ENCODE measurements at places on chromosomes 2 and 18. TPM values are rescaled to one million over a fixed set of nuclear protein-coding genes. Genes with fewer than 3 reads are reported as not detected.

DNA sequence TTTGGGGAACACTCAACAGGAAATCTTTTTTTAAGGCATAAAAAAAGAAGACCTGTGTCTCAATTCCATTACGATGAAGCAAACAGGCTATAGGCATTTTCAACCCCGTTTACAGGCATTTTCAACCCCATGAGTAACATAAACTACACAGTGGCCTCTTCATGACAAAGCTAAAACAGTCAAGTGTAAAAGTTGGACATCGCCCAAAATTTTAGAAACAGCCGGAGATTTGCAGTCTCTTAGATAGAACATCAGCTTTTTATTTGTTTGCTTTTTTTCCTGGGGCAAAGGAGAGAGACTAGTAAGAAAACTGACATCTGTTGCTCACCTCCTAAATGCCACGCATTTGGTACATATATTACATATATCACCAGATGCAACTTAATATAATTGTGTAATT lies 173.7 kb downstream of the CMPK2 start:
- DNase-seq, result no peak
- H3K4me1 ChIP-seq, result peaks cover 8% of the 10 kb centered on the region
- H3K36me3 ChIP-seq, result no peaks in the 10 kb centered on the region
- no peak overlapping the region for H3K27ac ChIP-seq
- no peak overlapping the region for H3K4me3 ChIP-seq
- no peaks in the 10 kb centered on the region for H3K27me3 ChIP-seq

GRCh38 chr2:24920098-24920808 lies at the start of gene ADCY3:
ADCY3 (minus strand) TSS chr2:24920237; CDS start chr2:24918987, 1,250 bp downstream.
- H3K4me3 ChIP-seq, result peak within 1 kb of the TSS; percentile 56
- H3K27ac ChIP-seq, result no peak within 1 kb of the TSS
- no peaks in the 10 kb centered on the region for H3K36me3 ChIP-seq

- peaks cover 33% of the 10 kb centered on the region for H3K4me1 ChIP-seq
- no peaks in the 10 kb centered on the region for H3K27me3 ChIP-seq
- no peak overlapping the region for H3K4me3 ChIP-seq
- H3K27ac ChIP-seq, result no peak overlapping the region
Measured at GRCh38 chr2:54586062-54586461, 129.9 kb downstream of the SPTBN1 start.

The LYPD6B gene
- polyA plus RNA-seq, result 5.7 TPM

The TAF4B gene
- polyA plus RNA-seq, result 1.5 TPM

- H3K27me3 ChIP-seq, result no peaks in the 10 kb centered on the region
- no peak overlapping the region for H3K4me3 ChIP-seq
- peak; percentile 43 for DNase-seq
- no peak overlapping the region for H3K27ac ChIP-seq
- peaks cover 64% of the 10 kb centered on the region for H3K36me3 ChIP-seq
Measured at GRCh38 chr2:135132314-135132713, 80.2 kb downstream of the RAB3GAP1 start.

DNA sequence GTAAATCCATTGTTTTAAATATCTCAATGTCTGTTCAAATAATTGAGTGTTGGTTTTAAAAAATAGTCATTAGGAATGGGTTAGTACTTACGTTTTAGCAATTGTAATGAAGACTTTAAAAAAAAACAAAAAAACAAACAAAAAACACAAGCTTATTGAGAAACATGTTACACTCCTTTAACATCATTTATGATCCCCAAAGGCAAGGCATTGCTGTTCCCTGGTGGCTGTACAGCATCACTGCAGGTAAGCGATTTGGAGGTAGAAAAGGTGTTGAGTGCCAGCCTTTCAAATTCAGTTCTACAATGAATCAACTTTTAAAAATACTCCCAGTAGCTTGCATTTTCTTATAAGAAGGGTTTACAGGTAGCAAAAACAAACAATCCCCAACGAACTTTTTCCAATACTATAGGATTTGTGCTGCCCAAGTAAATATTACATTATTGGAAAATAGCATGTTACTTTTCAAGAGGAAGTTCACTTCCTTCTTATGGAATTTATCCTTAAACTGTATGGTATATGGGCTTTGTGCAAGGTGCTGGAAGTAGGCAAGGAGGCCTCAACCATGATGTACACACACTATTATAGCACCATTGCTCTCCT lies 27.5 kb downstream of the CNRIP1 start:
- no peak overlapping the region for H3K4me3 ChIP-seq
- H3K27ac ChIP-seq, result no peak overlapping the region
- peak; percentile 40 for DNase-seq
- no peaks in the 10 kb centered on the region for H3K27me3 ChIP-seq
- H3K4me1 ChIP-seq, result peaks cover 19% of the 10 kb centered on the region

The ANO7 gene
- 3.4 TPM for polyA plus RNA-seq

GRCh38 chr18:47997338-47997780 lies 66.9 kb upstream of the SMAD2 start:
- H3K27me3 ChIP-seq, result no peaks in the 10 kb centered on the region
- no peak overlapping the region for H3K4me3 ChIP-seq
- no peaks in the 10 kb centered on the region for H3K4me1 ChIP-seq
- H3K36me3 ChIP-seq, result no peaks in the 10 kb centered on the region
- H3K27ac ChIP-seq, result no peak overlapping the region

GRCh38 chr2:121974897-121975661 lies 219.6 kb downstream of the TSN start:
- no peak overlapping the region for H3K27ac ChIP-seq
- H3K4me1 ChIP-seq, result peaks cover 22% of the 10 kb centered on the region
- H3K36me3 ChIP-seq, result no peaks in the 10 kb centered on the region
- H3K27me3 ChIP-seq, result no peaks in the 10 kb centered on the region

DNA sequence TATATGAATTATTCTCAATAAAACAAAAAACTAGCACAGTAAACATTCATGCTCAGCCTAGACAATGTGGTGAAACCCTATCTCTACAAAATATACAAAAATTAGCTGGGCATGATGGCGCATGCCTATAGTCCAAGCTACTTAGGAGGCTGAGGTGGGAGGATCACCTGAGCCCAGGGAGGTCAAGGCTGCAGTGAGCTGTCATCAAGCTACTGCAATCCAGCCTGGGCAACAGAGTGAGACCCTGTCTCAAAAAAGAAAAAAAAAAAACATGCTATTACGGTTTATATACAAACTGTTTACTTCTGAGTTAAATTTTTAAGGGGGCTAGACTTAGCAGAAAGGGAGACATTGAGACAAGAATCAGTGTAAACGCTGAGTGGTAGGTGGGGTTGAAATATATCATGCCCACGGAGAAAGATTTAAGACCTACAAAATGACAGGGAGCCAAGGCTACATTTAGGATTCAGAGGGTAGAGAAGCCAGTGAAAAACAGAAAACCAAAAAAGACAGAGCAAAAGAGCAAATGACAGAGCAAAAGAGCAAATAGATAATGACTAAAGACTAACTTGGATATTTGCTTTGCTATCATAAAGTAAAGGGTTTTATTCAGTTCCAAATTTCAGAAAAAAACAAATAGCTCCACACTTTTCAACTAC lies 7.5 kb downstream of the TTC32 start:
- no peak for DNase-seq
- H3K27ac ChIP-seq, result no peak overlapping the region
- peaks cover 17% of the 10 kb centered on the region for H3K4me1 ChIP-seq
- no peaks in the 10 kb centered on the region for H3K36me3 ChIP-seq
- no peaks in the 10 kb centered on the region for H3K27me3 ChIP-seq

The CGREF1 gene
- 0.99 TPM for polyA plus RNA-seq

The LYPD1 gene
- polyA plus RNA-seq, result 2.4 TPM

GRCh38 chr2:2333076-2333475 lies 2.0 kb upstream of the MYT1L start:
- no peaks in the 10 kb centered on the region for H3K4me1 ChIP-seq
- no peaks in the 10 kb centered on the region for H3K27me3 ChIP-seq
- H3K36me3 ChIP-seq, result no peaks in the 10 kb centered on the region
- no peak for DNase-seq
- no peak overlapping the region for H3K4me3 ChIP-seq
- H3K27ac ChIP-seq, result no peak overlapping the region

The PMAIP1 gene
- polyA plus RNA-seq, result 1.6 TPM

The CAPN13 gene
- not detected for polyA plus RNA-seq

GRCh38 chr2:112175333-112175732 lies 37.1 kb downstream of the FBLN7 start:
- no peak overlapping the region for H3K4me3 ChIP-seq
- H3K4me1 ChIP-seq, result peaks cover 5% of the 10 kb centered on the region
- H3K27ac ChIP-seq, result no peak overlapping the region
- DNase-seq, result no peak

GRCh38 chr2:74653589-74653984 lies 460 bp upstream of the SEMA4F start:
- H3K36me3 ChIP-seq, result no peaks in the 10 kb centered on the region
- no peaks in the 10 kb centered on the region for H3K4me1 ChIP-seq
- no peak for DNase-seq
- H3K27me3 ChIP-seq, result peaks cover 40% of the 10 kb centered on the region
- H3K4me3 ChIP-seq, result peak overlapping the region; percentile 61

- H3K4me1 ChIP-seq, result no peaks in the 10 kb centered on the region
- no peak for DNase-seq
- no peaks in the 10 kb centered on the region for H3K36me3 ChIP-seq
- no peak overlapping the region for H3K27ac ChIP-seq
- H3K27me3 ChIP-seq, result peaks cover 6% of the 10 kb centered on the region
- no peak overlapping the region for H3K4me3 ChIP-seq
Measured at GRCh38 chr2:217662984-217663602, 339.7 kb downstream of the TNS1 start.

The CDH19 gene
- polyA plus RNA-seq, result not detected

The GALNT5 gene
- 1.8 TPM for polyA plus RNA-seq

The GAL3ST2 gene
- polyA plus RNA-seq, result not detected

- H3K4me3 ChIP-seq, result no peak overlapping the region
- H3K27ac ChIP-seq, result no peak overlapping the region
- H3K4me1 ChIP-seq, result no peaks in the 10 kb centered on the region
- no peaks in the 10 kb centered on the region for H3K27me3 ChIP-seq
- H3K36me3 ChIP-seq, result no peaks in the 10 kb centered on the region
Measured at GRCh38 chr2:25197336-25198208, 29.2 kb upstream of the POMC start.

The CD8B gene
- not detected for polyA plus RNA-seq

- DNase-seq, result no peak
- H3K36me3 ChIP-seq, result no peaks in the 10 kb centered on the region
Measured at GRCh38 chr2:63054841-63055225, 4.2 kb downstream of the OTX1 start.

GRCh38 chr2:88483200-88483599 lies 30.7 kb upstream of the FOXI3 start:
- no peak overlapping the region for H3K4me3 ChIP-seq
- H3K27ac ChIP-seq, result no peak overlapping the region
- DNase-seq, result no peak
- H3K4me1 ChIP-seq, result no peaks in the 10 kb centered on the region

- no peak for DNase-seq
- no peaks in the 10 kb centered on the region for H3K4me1 ChIP-seq
- no peak overlapping the region for H3K27ac ChIP-seq
- no peaks in the 10 kb centered on the region for H3K36me3 ChIP-seq
- H3K4me3 ChIP-seq, result no peak overlapping the region
Measured at GRCh38 chr2:10919771-10920621, 8.3 kb downstream of the KCNF1 start.

The NAT8 gene
- not detected for polyA plus RNA-seq

DNA sequence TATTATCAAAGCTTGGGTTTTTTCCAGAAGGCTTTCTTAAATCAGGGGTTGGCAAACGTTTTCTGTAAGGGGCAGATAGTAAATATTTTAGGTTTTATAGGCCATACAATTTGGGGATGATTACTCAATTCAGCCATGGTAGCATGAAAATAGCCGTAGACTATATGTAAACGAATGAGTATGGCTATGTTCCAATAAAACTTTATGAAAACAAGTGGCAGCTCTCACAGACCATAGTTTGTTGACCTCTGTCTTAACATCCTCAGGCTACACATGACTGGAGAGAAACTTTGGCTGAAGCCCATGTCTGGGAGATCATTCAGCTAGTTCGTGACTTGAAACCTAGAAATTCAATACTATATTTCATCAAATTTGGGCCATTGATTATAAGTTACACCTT lies 30.2 kb downstream of the UGP2 start:
- no peak for DNase-seq
- H3K27ac ChIP-seq, result peak overlapping the region; percentile 84
- no peak overlapping the region for H3K4me3 ChIP-seq
- no peaks in the 10 kb centered on the region for H3K27me3 ChIP-seq
- peaks cover 8% of the 10 kb centered on the region for H3K36me3 ChIP-seq

The SRD5A2 gene
- not detected for polyA plus RNA-seq

The TCF23 gene
- polyA plus RNA-seq, result not detected

The ST6GAL2 gene
- polyA plus RNA-seq, result not detected

All from cardiac muscle cell (in vitro differentiated cells and primary cell).